Motor neuron (in vitro differentiated cells): ENCODE measurements at places on chromosomes 1 and 21. TPM values are rescaled to one million over a fixed set of nuclear protein-coding genes. Genes with fewer than 3 reads are reported as not detected.

The HES3 gene
- total RNA-seq, result not detected in 2 replicates

DNA sequence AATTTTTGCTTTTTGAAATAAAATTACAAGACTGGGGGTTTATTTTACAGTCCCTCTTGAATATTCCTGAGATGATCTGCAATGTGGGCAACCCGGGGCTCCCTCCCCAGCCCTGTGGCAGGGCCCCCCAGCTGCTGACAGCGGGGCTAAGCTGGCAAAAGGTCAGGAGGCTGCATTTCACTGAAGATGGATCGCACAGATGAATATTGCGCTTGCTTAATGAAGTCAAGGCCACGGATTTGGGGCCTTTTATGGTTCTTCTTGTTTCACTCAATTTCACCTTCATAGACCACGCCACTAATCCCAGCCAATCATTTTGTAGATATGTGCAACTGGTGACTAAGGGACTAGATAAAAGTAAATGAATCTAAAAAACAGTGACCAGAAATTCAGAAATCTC lies 50.8 kb upstream of the SLC22A15 start:
- ATAC-seq, result no peak

DNA sequence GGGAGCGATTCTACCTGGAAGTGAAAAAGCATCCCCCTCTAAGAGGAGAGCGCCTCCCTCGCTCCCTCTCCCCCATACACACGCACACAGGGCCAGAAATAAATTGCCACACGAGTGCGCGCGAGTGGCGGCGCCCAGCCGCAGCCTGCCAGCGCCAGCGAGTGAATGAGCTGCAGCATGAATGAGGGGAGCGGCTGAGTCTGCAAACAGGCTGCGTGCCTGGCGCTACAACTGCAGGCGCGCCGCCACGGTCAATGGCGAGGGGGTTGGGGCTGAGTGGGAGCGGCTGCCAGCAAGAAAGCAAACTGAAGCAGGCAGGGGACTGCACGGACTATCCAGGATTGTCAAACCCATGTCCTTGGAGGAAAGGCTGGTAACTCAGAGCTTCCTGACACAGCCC lies 2.2 kb downstream of the CAMK1G start:
- ATAC-seq, result peak; percentile 75

DNA sequence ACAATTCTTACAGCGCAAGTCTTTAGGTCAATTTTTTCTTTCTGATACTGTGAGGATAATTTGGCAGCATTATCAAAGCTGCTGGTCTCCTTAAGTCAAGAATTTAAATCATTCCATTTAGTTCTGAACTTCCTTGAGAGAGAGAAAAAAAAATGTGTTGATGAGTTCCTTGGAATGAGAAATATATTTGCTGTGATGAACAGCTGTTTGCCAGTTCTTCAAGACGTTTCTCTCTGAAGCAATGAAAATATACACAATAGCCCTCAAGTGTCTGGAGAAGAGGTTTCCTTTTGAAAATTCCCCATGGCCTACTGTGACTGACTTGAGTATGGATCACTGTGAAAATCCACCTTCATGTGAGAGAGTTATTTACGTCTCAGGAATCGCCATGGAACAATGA lies 31.0 kb upstream of the TADA1 start:
- ATAC-seq, result no peak

The GNG4 gene
- 3.8 and 3.9 TPM in 2 replicates for total RNA-seq

DNA sequence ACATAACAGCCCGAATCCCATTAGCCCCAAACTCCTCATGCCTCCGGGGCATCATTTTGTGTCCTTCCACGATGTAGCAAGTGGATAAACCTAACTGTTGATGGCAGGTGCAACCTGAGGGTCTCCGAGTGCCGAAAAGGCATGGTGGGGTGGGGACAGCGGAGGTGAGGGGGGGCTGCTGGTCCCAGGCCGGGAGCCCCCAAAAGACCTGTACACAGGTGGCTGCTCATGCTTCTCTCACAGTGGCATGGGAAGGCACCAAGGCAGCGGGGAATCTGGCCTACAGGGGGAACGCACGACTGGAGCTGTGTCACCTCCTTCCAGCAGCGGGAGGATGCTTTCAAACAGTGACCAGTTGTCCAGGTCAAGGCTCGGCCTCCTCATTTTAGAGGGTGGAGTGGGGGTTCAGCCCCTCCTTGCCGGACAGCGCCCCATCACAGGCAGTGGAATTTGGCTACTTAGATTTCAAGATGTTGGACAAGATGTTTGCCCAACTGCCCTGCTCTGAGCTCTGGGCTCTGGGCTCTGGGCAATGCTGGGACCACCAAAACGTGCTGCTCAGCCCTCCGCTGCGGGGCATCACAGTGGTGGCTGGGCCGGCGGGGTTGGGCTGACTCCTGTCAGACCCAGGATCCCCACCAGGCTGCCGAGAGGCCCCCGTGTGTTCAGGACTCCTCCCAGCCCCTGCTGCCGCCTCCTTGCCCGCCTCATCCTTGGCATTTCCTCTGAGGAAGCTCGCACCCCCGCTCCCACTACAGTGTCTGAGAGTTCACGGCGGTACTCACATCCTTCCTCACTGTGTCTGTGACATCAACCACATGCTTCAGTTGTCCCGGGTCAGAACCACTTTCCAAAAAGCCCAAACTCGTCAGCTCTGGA lies 7.6 kb downstream of the DNMT3L start:
- ATAC-seq, result no peak

The HSD11B1 gene
- 114 and 122 TPM in 2 replicates for total RNA-seq

- ATAC-seq, result peak; percentile 58
These were observed 31.6 kb upstream of the WDR26 start for GRCh38 chr1:224466154-224466553.

The MAP10 gene
- total RNA-seq, result 3.5 and 3.9 TPM in 2 replicates

The RNU1-4 gene
- 12,391 and 15,210 TPM in 2 replicates for total RNA-seq

- no peak for ATAC-seq
These were observed 137.0 kb downstream of the LRRC53 start for GRCh38 chr1:74375376-74375775.

The CD2 gene
- 0.13 TPM in 1 of 2 replicates, not detected in the other for total RNA-seq

DNA sequence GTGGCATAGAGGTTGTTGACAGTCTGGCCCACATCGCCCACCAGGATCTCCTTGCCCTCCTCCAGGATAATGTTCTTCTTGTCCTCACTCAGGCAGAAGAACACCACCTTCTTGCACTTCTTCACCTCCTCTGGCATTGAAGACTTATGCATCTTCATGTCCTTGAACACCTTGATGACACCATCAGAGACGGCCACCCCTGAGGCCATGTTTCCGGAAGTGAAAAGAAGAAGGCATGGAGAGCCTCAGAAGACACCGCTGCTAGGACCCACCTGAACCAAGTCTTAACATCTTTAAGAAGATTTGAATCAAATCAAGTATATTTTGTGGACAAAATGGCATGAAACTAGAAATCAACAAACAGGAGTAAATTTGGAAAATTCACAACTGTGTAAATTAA lies 56.2 kb downstream of the C1orf185 start:
- ATAC-seq, result no peak

GRCh38 chr1:94061513-94062443 lies 59.2 kb downstream of the ABCA4 start:
- peak; percentile 70 for ATAC-seq

The SSU72 gene
- 107 and 115 TPM in 2 replicates for total RNA-seq

DNA sequence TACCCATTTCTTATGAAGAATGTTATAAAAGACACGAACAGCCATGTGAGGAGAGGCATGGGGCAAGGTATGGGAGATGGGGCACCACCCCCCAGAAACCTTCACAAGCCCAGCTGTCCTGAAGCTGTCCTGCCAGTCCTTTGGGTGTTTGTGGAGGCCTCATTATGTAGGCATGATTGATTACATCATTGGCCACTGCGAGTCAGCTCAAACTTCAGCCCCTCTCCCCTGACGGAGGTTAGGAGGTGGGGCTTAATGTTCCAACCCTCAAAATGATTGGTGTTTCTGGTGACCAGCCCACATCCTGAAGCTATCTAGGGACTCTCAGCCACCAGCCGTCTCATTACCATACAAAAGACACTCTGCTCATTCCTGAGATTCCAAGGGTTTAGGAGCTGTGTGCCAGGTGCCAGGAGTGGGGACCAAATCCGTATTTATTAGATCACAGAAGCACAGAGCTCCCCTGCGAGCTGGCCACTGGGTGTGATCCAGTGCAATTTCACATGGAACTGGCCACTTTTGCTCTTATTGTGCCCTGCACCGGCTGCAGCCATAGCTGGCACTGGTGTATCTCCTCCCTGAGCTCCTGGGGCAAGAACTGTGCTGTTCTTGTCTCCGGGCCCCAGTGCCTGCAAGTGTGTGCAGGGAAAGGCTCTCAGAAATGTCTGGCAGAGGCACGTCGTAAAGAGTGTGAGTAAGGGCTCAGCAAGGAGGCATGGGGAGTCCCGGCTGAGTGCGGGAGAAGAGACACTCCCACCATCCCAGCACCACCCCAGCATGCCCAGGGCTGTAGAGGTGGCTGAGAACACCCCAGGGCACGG lies 10.5 kb downstream of the KIAA1614 start:
- peak; percentile 68 for ATAC-seq

- ATAC-seq, result no peak
These were observed 120.6 kb downstream of the MAB21L3 start for GRCh38 chr1:116231752-116232151.

The RIMS3 gene
- total RNA-seq, result 91.5 and 92.5 TPM in 2 replicates

The S100A3 gene
- total RNA-seq, result 0.42 TPM in 1 of 2 replicates, not detected in the other

DNA sequence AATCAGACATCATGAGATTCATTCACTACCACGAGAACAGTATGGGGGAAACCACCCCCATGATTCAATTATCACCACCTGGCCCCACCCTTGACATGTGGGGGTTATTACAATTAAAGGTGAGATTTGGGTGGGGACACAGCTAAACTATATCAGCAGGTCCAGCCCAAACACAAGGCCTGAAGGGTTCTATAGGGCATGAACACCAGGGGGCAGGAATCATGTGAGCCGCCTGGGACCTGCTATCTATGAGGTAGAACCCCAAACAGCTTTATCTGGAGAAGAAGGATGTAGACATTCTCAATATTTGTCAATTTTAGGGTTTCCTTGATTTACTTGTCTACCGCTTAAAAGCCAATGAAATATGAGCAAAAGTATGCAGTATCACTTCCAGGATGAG lies 294.9 kb upstream of the DEPDC1 start:
- no peak for ATAC-seq

DNA sequence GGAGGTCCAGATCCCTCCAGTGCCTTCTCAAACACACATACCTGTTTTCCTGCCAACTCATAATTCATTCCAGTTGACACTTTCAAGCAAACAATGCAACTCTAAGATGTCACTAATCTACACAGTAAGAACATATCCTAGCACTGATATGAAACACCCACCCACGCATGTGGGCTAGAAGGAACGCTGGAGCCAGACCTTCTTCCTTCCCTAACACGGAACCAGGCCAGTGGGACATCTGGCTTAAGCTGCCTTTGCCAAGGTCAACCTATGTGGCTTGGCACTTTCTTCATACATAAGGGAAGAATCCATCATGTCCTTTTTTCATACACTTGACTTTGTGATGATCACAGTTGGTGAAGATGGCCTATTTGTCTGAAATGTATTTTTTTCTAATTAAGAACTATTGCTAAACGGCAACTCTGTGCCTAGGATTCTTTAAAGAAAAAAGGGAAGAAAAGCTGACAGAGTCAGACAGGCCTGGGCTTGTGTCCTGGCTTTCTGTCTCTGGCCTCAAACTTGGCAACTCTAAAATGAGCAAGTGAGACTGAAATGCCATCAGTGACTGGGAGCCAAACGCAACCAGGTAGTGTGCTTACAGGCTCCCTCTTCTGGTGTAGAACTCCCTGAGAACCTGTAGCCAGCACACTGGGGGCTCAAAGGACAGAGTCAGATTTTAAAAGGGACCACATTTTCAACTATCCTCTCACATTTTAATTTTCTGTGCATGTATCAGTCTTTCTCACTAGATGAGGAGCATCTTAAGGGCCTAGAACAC lies 92.6 kb upstream of the BEND5 start:
- ATAC-seq, result no peak

GRCh38 chr1:18599086-18599485 lies 31.6 kb upstream of the PAX7 start:
- peak; percentile 64 for ATAC-seq

GRCh38 chr1:111466480-111466879 lies 7.3 kb upstream of the C1orf162 start:
- ATAC-seq, result no peak

The ADGRB2 gene
- 52.9 and 61.6 TPM in 2 replicates for total RNA-seq

- no peak for ATAC-seq
These were observed at the start of gene RYR2 for GRCh38 chr1:237041795-237042525. Gene RYR2 (plus strand): TSS chr1:237042184. CDS start chr1:237042522, 338 bp downstream.
